NCI-H460 (cell line): ENCODE measurements at places on chromosomes 2 and 18. TPM values are rescaled to one million over a fixed set of nuclear protein-coding genes. Genes with fewer than 3 reads are reported as not detected.

DNA sequence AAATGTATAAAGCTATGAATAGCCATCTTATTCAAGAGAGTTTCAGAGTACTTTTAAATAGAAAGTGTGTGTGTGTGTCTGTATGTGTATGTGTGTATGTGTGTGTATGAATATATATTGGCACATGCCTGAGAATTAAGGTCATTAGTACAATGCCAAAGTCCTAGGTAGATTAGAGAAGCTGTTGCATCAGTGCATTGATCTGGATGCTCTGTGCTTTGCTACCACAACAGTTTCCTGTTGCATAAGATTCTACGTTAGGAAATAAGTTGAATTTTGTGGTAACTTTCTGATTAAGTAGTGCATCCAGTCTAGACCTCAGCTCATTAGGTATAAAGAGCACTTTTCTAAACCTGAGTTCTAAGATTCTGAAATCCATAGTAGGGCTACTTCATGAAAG lies 1102.8 kb upstream of the KLHL29 start:
- no peak for DNase-seq

DNA sequence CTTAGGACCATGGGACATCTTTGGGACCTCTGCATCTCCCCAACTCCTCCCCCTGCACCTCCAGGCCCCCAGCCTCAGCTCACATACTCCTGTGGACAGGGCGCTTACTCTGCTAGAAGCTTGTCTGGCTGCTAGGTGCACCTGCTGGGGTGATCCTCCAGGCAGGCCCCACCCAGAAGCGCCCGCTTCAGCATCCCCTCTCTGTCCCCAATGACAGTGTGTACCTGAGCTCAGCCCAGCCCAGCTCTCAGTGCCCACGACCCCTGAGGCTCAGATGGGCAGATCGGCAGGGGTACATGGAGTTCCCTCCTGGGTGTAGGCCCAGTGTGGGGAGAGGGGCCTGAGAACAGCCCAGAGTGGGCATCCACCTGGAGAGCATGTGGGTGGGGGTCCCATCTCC lies 5.9 kb downstream of the TEKT4 start:
- no peak for DNase-seq

- DNase-seq: peak; percentile 47
Observed at GRCh38 chr2:38148501-38148900, 72.5 kb upstream of the CYP1B1 start.

DNA sequence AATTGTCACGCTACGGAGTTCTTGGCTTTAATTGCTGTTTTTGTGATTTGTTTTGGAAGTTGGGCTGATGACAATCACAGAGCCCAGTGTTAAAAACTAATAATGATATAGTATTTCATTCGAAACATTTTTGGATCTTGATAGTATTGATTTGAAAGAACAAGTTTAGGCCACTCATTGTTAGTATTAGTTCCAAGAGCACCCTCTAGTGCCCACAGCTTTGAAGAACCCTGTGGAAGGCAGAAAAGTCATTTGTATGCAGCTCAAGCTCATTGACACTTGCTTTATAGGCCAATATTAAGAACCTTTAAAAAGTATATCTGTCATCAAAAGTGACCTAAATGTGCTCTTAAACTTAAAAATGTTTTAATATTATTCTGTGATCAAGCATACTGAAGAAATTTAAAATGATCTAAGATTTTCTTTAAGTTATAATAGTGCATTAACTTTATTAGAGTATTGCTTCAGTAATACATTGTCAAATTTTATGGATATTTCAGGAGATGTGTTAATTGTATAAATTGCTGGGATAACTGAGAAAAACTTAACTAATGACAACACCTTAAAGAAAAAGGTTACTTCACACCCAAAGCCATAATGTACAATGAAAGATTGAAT lies 191.0 kb downstream of the GRB14 start:
- DNase-seq: peak; percentile 44

DNA sequence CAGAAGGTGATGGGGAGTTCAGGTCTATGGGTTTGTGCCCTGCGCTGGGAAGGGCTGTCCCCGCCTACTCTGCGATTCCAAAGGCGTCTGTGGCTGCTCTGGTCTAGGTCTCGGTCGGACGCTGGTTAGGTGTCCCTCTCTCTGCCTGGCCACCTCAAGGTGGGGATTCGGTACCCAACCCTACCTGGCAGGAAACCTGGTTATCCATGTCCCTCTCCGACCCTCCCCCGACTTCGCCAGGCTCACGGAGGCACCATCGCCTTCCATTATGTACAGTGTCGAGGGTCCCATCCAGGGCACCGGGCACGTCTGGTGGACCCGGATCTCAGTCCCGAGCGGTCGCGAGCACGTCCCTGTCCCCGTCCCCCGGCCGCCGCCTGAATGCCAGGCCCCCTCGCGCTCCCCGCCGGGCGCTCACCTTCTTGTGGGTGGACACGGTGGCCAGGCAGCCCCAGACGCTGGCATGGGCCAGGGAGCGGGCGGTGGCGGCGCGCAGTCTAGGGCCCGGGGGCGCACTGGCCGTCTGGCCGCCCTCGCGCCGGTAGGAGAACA lies 628 bp downstream of the CREG2 start:
- DNase-seq: no peak

- no peak for DNase-seq
Observed at GRCh38 chr2:173929441-173929840, 35.7 kb downstream of the SP3 start.

DNA sequence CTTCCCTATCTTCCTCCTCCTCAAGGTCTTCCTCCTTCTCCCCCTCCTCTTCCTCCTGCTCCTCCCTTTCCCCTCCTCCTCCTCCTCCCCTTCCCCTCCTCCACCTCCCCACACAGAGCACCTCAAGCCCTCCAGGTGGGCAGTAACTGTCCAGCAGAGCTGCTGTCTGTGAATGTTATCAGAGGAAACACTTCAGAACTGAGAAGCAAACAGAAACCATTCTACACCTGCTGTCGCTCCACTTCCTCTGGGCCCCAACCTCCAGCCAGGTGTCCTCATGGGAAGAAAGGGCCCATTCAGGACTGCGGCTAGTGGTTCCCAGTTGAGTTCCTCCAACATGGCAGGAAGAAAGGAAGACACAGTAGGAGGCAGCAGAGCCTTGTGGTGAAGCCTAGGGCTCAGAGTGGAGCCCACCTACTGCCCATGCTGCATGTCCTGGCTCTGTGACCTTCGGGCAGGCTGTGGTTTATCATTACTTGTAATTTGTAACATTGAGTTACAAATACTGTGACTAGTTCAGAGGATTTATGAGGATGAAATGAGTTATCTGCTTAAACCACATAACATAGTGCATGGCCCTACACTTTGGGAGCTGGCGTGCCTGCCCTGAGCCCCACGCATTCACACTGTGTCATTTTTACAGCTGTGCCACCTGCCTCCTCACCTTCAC lies 165.9 kb upstream of the ID2 start:
- no peak for DNase-seq

- DNase-seq: no peak
Observed at GRCh38 chr2:133077269-133077822, 407.3 kb upstream of the LYPD1 start.

- no peak for DNase-seq
Observed at GRCh38 chr2:48346124-48346536, 183.8 kb upstream of the STON1 start.

GRCh38 chr2:86672027-86672545 lies 48.0 kb upstream of the RMND5A start:
- no peak for DNase-seq

- DNase-seq: no peak
Observed at GRCh38 chr2:203758841-203759689, 52.6 kb downstream of the CD28 start.

GRCh38 chr18:10130606-10131005 lies 216.8 kb downstream of the VAPA start:
- no peak for DNase-seq

DNA sequence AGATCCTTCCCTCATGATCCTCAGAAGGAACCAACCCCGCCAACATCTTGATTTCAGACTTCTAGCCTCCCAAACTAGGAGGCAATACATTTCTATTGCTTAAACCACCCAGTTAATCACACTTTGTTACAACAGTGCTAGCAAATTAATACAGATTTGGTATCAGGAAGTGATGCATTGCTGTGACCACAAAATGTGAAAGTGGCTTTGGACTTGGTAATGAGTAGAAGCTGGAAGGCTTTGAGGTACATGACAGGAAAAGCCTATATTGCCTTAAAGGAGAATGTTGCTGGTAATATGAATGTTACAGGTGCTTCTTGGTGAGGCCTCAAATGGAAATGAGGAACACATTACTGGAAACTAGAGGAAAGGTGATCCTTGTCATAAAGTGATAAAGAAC lies 260.3 kb downstream of the SATB2 start:
- no peak for DNase-seq

DNA sequence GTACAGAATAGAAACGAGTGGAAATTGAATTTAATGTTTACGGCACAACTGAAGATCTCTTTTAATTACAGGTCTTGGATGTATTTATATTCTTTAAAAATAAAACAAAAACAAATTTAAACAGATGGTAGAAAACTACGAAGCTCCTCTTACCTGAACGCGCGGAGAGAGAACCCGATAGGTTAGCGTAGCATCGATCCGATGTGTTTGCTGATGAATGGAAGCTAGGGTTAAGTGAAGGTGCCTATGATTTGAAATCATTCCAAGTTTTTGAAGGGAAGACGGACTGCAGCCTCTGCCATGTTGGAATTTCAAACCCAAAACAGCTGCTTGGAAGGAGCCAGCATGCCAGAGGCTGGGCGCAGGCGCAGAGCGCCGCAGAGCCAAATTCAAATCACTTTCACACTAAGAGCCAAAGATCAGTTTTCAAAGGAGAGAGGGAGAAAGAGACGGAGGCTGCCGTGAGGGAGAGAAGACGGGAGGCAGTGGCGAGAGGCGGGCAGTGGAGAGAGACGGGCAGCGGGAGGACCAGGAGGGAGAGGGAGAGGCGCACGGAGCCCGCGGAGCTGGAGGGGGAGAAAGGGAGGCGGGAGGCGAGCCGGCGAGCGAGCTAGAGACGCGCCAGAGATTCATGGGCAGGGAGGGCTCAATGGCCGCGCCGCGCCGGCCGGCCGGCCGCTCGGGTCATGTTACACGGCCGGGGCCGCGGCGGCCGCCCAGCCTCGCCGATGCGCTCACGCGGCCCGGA lies at the start of gene FIGN:
TSS of gene FIGN (minus strand) at position 324 of the 748 bp plus-strand sequence. CDS start 1,081 bp downstream, outside the sequence.
- DNase-seq: peak; percentile 75

DNA sequence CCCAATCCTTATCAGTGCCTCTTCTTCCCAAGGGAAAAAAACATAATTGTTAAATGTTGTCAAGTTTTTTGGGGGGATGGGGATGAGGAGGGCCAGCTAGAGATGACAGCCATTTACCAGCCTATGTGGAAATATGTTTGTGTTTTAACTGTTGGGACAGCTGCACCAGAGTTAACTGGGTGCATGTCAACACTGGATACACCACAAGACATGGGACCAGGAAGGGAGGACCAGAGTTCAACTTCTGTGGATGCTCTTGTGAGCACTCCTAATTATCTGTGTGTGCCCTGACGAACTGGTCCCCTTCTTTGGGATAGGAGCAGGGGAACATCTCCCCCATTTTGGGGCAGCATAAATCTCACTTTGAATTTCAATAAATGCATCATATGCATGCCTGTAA lies 66.1 kb upstream of the FZD5 start:
- DNase-seq: no peak

DNA sequence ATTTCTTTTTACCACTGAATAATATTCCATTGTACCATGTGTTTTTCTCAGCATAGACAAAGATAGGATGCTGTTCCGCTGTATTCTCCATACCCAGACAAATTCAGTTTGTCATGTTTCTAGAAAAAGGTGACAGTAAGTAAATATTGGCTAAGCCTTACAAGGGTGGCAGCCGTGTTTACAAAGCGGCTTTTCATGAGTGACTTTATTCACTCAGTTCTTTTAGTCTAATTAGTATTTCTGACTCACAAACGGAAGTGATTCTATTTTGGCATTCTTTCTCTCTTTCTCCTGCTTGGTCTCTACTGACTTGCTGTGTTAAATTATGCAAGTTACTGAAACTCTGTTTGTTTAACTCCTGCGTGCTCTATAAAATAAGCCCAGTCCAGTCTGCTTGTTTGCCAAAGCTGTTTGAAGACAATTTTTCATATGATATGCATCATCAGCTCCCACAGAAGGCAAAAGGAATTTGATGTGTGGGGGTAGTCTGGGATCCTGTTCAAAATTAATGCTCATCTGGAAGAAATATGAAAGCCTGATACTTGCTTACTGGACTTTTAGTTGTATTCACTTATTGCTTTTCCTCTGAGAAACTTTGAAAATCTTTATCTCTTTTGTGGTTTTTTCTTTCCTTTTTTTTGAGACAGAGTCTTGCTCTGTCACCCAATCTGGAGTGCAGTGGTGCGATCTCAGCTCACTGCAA lies 2.3 kb upstream of the PLEKHH2 start:
- DNase-seq: peak; percentile 38

- DNase-seq: no peak
Observed at GRCh38 chr2:218671097-218671653, 627 bp downstream of the RNF25 start.

GRCh38 chr2:105887256-105887655 lies 142.5 kb downstream of the NCK2 start:
- no peak for DNase-seq

GRCh38 chr2:34724107-34724506 lies 1125.0 kb upstream of the FAM98A start:
- DNase-seq: no peak

- no peak for DNase-seq
Observed at GRCh38 chr2:104473546-104473945, 380.4 kb upstream of the POU3F3 start.

DNA sequence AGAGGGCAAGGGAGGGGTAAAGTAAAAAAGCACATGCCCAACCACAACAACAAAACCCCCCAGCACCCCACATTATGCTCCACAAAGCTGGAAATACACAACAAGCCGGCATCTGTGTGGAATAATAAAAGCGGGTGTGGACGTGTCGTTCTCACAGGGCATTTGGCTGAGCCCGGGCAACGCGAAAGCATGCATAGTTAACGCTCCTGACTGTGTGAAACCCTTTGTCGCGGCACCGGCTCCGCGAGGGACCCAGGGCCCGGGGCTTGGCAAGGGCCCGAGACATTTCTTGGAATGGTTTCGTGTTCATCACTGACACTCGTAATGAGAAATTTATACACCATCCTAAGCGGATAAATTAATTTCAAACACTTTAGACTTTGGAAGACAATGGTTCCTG lies 165.6 kb downstream of the INHBB start:
- no peak for DNase-seq

STAT4 gene
- total RNA-seq: 10.4 and 12.7 TPM in 2 replicates

NRP2 gene
- total RNA-seq: 6.7 and 7.4 TPM in 2 replicates

METAP1D gene
- 14.5 and 18.0 TPM in 2 replicates for total RNA-seq

C2orf72 gene
- 1.1 and 2.0 TPM in 2 replicates for total RNA-seq

TUBB6 gene
- total RNA-seq: 87.1 and 102 TPM in 2 replicates

SCYGR4 gene
- 0.10 and 0.14 TPM in 2 replicates for total RNA-seq

CDH19 gene
- total RNA-seq: 60.2 and 67.4 TPM in 2 replicates

TUBB8B gene
- total RNA-seq: 0.07 TPM in 1 of 2 replicates, not detected in the other

ECEL1 gene
- 2.0 and 2.8 TPM in 2 replicates for total RNA-seq

PLA2R1 gene
- total RNA-seq: 20.2 and 22.8 TPM in 2 replicates

COLEC11 gene
- total RNA-seq: 0.66 and 1.1 TPM in 2 replicates

PSMA8 gene
- not detected in 2 replicates for total RNA-seq
